ENCODE measurements at places on chromosomes 3 and 15. TPM values are rescaled to one million over a fixed set of nuclear protein-coding genes. Genes with fewer than 3 reads are reported as not detected.

UNC13C gene
- total RNA-seq = 3.2 TPM

ZNF385D gene
- not detected for total RNA-seq

DNA sequence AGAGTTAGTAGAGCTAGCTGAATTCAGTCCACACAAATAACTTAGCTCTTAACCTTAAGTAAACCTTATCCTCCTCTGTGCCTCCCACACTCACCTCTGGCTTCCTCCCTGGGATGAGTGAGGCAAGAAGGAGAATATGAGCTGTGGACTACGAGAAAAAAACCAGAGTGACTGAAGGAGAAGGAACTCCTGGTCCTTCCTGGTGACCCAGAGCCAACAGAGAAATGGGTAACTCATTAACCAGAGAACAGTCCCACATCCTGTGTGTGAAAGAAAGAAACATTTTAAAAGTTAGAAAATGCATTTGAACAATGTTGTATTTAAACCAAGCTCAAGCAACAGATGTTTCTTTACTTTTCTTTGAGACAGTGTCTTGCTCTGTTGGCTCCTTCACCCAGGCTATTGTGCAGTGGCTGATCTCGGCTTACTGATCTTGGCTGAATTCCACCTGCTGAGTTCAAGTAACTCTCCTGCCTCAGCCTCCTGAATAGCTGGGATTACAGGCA, 27.5 kb upstream of the FAM81A start:
- H3K4me3 ChIP-seq = no peak overlapping the region
- no peaks in the 10 kb centered on the region for H3K27me3 ChIP-seq
- H3K27ac ChIP-seq = peak overlapping the region; percentile 29
- H3K4me1 ChIP-seq = peaks cover 9% of the 10 kb centered on the region
- no peaks in the 10 kb centered on the region for H3K36me3 ChIP-seq

DNA sequence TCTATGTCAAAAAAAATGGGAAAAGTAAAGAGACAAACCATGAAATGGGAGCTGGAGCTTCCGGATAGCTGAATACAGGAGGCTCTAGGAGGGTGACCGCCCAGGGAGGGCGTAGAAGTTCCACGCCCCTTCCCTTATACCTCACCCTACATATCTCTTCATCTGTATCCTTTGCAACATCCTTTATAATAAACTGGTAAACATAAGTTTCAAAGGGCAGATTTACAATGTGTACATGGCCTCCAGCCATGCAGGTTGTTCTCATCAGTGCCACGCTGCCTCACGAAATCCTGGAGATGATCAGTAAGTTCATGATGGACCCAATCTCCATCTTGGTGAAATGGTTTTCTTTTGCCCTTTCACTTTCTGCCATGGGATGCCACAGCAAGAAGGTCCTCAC, 121.8 kb downstream of the OSBPL10 start:
- no peak for DNase-seq
- no peaks in the 10 kb centered on the region for H3K4me1 ChIP-seq
- H3K27ac ChIP-seq = no peak overlapping the region
- no peak overlapping the region for H3K4me3 ChIP-seq

- no peak overlapping the region for H3K27ac ChIP-seq
- H3K4me3 ChIP-seq = no peak overlapping the region
- no peak for DNase-seq
- no peaks in the 10 kb centered on the region for H3K27me3 ChIP-seq
- no peaks in the 10 kb centered on the region for H3K36me3 ChIP-seq
These were observed 216.9 kb upstream of the DCBLD2 start for GRCh38 chr3:99118381-99118780.

DNA sequence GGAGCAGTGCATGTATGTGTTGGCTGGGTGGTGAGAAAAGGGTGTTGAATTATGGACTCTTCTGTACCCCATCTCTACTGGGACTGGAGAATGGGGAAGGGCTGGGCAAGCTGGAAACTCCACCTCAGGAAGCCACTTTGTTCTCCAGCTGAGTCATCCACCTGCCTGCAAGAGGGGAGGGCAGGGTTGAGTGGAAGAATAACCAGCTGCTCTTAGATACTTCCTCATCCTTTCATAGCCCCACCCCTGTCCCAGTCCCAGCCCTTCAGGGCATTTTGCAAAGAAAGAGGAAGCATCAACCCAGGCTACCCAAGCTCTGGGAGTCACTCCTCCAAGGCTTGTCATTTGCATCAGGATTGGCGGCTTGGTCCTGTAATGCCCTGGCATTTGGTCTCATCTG, 33.1 kb downstream of the RAB11A start:
- peaks cover 79% of the 10 kb centered on the region for H3K4me1 ChIP-seq
- peak overlapping the region; percentile 94 for H3K27ac ChIP-seq
- H3K27me3 ChIP-seq = no peaks in the 10 kb centered on the region
- peak; percentile 86 for DNase-seq
- peaks cover 1% of the 10 kb centered on the region for H3K36me3 ChIP-seq

- peaks cover 8% of the 10 kb centered on the region for H3K4me1 ChIP-seq
- no peak for DNase-seq
- no peak overlapping the region for H3K4me3 ChIP-seq
These were observed 419.5 kb upstream of the C2CD4B start for GRCh38 chr15:62584301-62585235.

- DNase-seq = no peak
- H3K4me3 ChIP-seq = no peak overlapping the region
- peaks cover 26% of the 10 kb centered on the region for H3K4me1 ChIP-seq
- no peak overlapping the region for H3K27ac ChIP-seq
- no peaks in the 10 kb centered on the region for H3K36me3 ChIP-seq
These were observed 5.9 kb downstream of the FEM1B start for GRCh38 chr15:68283401-68283800.

- no peak overlapping the region for H3K27ac ChIP-seq
- no peak overlapping the region for H3K4me3 ChIP-seq
- no peaks in the 10 kb centered on the region for H3K4me1 ChIP-seq
- no peak for DNase-seq
- no peaks in the 10 kb centered on the region for H3K27me3 ChIP-seq
These were observed 3.8 kb downstream of the INKA1 start for GRCh38 chr3:49806850-49807249.

DNA sequence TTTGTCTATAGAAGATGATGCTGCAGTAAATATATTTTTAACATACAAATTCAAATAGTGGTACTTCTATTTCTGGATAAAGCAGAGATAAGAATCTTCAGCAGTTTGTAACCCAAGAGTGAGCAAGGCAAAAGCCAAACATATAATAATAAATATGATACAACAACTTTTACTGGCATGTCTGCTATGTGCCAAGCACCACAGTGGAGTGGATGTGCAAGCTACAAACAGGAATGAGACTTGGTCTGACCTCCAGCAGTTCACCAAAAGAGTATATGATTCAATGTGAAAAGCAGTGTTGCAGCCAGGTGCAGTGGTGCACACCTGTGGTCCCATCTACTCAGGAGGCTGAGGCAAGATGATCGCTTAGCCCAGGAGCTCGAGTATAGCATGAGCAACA, 395.6 kb downstream of the EPHB1 start:
- no peaks in the 10 kb centered on the region for H3K27me3 ChIP-seq
- DNase-seq = no peak
- no peak overlapping the region for H3K4me3 ChIP-seq
- no peaks in the 10 kb centered on the region for H3K4me1 ChIP-seq

- DNase-seq = no peak
- H3K27me3 ChIP-seq = no peaks in the 10 kb centered on the region
- no peak overlapping the region for H3K27ac ChIP-seq
These were observed 10.6 kb upstream of the MINDY2 start for GRCh38 chr15:58760385-58761009.

GRCh38 chr15:68570974-68571373, 7.8 kb upstream of the CORO2B start:
- H3K27me3 ChIP-seq = peaks cover 2% of the 10 kb centered on the region
- no peaks in the 10 kb centered on the region for H3K4me1 ChIP-seq
- H3K4me3 ChIP-seq = no peak overlapping the region
- no peak for DNase-seq
- H3K27ac ChIP-seq = no peak overlapping the region
- no peaks in the 10 kb centered on the region for H3K36me3 ChIP-seq

DNA sequence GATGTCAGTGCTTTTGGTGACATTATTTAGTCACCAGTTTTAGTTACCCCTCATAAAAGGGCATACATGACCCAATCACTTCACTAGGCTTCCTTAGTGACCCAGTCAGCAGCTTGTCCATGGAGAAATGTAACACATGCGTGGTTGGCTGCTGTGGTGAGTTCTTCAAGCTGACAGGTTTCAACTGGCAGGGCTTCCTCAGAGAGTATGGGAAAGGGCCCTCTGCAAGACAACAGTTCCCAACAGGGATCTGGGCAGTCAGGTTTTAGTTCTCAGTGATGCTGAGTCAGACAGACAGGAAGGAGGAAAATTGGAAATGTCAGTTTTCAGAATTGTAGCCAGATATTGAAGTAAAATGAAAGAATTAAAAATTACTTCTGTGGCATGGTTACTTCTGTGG, 282.5 kb downstream of the TBL1XR1 start:
- H3K4me1 ChIP-seq = peaks cover 25% of the 10 kb centered on the region
- no peaks in the 10 kb centered on the region for H3K27me3 ChIP-seq
- no peak for DNase-seq
- H3K4me3 ChIP-seq = no peak overlapping the region
- no peak overlapping the region for H3K27ac ChIP-seq
